ENCODE measurements at places on chromosomes 3 and 15.
A peak's percentile ranks its signal among the peaks of the same experiment; 100 is the strongest.

- no peak for DNase-seq
These were observed 105.0 kb downstream of the FOXP1 start for GRCh38 chr3:71478568-71478967.

GRCh38 chr3:33139996-33140395, 26.2 kb downstream of the CRTAP start:
- no peak for DNase-seq

GRCh38 chr3:149199474-149199873, 22.2 kb downstream of the CP start:
- peak; percentile 28 for DNase-seq

- no peak for DNase-seq
These were observed 35.6 kb upstream of the GPR160 start for GRCh38 chr3:170002231-170002630.

DNA sequence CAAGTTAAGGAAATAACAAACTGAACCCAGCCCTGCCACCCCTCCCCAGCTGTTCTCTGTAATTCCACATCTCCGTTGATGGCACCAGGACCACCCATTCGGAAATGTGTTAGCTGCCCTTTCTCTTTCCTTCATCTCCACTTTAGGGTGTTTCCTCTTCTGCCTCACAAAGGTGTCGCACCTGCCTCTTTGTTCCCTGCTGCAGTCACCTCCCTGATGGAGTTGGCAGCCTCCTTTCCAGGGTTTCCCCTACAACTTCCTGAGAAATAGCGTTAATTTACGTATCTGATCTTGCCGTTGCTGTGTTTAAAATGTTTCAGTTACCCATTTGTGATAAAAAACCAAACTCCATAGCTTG, 57.3 kb downstream of the GPR171 start:
- no peak for DNase-seq

- no peak for DNase-seq
These were observed 63.4 kb upstream of the LEKR1 start for GRCh38 chr3:156762631-156763185.

Data from KBM-7 (cell line).